ENCODE measurements at places on chromosomes 6 and 20.
A peak's percentile ranks its signal among the peaks of the same experiment; 100 is the strongest.

GRCh38 chr20:58008413-58008812, 220.0 kb downstream of the ANKRD60 start:
- DNase-seq: no peak

DNA sequence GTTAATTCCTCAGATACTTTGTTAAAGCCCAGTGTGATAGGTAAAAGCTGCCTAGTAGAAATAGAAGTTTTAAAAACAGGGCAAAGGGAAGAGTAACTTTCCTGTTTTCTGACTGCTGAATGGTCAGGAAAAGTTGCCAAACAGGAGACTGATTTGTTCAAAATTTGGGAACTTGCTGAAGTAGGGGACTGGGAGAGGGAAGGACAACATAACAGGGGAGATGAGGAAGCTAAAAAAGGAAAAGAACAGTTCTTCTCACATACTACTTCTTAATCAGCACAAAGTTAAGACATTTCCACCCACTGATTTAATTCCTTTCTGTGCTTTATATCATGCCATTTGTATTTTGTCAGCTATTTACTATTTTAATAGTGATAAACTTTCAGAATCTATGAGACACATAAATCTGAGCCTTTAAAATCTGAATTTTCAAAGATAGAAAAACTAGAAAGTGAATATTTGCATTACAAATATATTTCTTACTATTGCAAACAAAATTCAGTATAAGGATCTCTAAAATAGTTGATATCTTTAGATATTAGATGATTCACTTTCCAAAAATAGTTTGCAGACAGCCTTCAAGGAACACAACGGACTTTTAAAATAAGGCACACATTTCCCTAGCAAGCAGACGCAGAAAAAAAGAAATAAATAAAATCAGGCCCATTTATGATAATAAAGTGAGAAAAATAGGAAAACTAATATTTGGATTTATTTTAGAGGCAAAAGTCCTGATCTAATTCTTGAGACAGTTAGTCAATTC, 36.9 kb upstream of the SLC16A10 start:
- DNase-seq: no peak

DNA sequence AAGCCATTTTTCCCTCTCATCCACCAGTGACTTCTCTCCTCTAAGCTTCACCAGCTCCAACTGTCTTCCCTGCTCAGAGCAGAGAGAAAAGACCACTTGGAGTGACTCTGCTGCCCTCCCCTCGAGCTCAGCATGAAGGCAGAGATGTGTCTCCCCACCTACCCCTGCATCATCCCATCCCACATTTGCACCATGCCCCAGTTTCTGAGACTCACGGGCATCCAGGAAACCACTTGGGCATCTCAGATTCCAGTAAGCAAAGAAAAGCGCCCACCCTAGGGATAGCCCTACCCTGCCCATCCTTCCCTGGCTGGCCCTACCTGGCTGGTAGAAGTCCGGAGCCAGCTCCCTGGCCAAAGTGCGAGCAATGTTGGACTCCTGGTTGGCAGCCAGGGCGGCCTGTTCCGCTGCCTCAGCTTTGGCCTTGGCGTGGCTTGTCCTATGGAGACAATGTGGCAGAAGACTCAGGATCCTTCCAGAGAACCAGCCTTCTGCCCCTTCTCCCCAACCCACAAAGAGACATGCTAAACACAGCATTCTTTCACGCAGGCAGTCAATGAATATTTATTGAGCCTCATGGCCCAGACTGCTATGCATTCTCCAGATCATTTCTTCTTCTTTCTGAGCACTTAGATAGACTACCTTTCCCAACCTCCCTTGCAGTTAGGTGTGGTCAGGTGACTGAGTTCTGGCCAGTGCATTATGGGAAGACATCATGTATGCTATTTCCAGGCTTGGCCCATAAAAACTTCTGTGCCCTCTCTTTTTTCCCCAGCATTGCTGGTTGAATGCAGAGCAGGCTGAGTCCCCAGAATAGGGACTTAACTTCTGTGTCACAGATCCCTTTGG, 68.6 kb downstream of the JPH2 start:
- no peak for DNase-seq

DNA sequence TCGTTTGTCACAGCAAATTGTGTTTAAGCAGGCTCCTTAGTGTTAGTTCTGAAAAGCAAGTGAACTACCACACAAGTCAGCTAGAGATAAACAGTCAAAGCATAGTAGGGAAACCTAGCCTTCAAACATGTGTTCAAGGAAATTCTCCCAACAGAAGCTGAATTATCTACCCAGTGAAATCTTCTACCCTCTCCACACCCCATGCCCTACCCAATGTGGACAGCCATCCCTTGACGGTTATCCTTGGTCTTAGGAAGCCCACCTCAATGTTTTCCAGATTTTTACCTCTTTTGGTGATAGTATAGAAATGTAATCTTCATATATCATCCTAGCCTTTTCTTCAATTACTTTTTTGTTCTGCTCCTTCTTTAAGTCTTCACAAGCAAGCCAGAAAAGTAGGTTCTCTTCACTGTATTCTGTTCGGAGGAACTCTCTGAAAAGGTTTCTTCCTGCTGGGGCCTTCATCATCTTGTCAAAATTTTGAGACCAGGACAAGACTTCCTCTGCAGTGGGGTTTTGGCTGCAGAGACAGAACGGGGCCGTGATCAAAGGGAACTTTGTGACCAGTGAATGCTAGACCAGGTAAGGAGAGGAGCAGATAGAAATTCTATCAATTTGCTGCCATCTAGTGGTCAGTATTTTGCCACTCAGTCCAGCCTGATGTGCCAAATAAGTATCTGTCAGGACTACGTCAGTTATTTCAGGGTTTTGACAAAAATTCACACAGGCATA, 21.6 kb upstream of the MTRF1L start:
- DNase-seq: no peak

DNA sequence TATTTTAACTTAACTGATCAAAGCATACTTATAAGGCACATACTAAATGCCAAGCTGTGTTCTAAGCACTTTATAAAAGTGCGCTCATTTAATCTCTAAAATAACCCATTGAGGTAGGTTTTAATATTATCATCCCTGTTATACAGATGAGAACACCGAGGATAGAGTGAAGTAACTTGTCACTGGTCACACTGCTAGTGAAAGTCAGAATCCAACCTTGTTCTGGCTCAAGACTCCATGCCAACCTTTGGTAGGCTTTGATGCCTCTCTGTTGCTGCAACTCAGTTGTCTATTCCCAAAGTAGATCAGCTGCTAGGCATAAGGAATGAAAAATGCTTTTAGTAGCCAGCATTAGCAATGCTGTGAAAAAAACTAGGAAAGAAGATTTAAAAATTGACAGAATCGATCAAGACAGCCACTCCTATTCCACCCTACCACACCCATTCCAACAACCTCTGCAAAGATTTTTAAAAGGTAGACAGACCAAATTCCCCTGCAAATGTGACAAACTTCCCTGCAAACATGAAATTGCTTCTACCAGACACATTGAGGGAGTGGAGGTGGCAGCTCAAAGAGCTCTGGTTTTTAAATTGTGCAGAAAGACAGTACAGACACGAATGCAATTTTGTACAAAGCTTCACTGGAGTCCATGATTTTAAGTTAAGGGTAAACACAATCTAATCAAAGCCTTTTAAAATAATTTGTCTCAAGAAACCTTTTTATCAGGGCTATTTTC, 39.8 kb upstream of the CAP2 start:
- no peak for DNase-seq

DNA sequence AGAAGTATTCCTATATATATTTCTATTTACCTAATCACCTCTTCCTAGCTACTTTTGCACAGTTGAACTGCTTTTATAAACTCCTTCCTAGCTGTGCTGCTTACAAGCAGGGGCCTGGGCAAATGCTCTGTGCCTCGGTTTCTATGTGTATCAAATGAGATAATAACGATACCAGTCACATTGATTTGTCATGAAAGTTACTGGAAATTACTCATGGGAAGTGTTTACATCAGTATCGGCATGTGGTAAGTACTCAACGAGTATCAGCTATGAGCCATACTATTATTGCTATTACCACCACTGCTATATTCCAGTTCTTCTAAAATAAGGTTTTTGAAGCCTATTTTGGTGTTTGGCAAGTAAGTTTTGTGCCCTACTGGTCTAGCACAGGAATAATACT, 4.9 kb downstream of the LAMA4 start:
- no peak for DNase-seq

GRCh38 chr20:25623225-25623735, 534 bp downstream of the NANP start:
- DNase-seq: peak; percentile 30

GRCh38 chr6:131492932-131493573, 80.0 kb upstream of the ARG1 start:
- no peak for DNase-seq

- DNase-seq: no peak
Measured at GRCh38 chr6:138107078-138107751, at the start of gene PERP. Gene PERP (minus strand): TSS chr6:138107419. CDS start chr6:138107340, 79 bp downstream.

- no peak for DNase-seq
Measured at GRCh38 chr6:167676000-167676665, 150.6 kb upstream of the AFDN start.

DNA sequence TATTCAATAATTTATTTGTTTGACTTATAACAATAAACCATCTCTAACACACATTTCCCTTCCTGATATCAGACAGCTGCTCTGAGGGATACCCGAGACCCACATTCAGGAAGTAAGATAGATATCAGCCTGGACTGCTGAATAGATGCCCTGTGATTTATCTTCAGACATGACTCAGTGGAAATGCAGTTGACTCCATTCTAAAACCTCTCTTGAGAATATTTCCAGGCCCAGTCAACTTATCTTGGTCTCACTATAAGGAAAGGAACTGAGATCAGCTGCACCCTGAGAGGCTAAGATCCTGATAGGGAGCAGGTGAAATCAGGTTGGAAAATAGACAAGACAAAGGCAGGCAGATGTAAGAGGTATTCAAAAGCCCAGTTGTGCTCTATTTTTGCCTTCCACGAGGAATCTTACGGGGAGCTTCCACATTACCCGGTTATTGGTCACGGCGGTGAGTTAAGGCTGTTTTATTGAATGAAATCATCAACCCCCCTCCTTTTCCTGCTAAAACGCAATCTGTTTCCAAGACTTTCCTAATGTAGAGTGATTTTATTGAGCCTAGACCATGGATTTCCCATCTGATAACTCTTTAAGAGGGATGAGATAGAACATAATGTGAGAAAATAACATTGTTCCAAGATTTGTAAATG, 25.5 kb downstream of the C6orf15 start:
- no peak for DNase-seq

DNA sequence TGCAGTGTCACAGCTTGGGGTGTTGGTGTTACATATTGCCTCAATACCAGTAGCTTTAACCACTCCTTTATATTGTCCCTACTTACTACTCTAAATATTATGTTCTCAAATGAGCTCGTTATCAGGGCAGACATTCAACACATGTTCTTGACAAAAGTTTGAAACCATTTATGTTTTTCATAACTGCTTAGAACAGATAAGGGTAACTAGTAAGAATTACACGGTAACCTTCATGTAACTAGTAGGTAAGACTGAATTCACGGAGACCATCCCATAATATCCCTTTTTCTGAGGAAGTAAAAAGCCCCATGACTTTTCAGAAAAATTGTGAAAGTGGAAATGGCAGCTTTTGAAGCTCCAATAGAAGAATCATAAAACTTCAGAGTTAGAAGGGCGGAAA, 59.6 kb upstream of the CENPW start:
- no peak for DNase-seq

GRCh38 chr20:32636283-32636682, 37.5 kb downstream of the C20orf203 start:
- DNase-seq: no peak

- DNase-seq: no peak
Measured at GRCh38 chr6:42026540-42026939, 23.8 kb upstream of the TAF8 start.

GRCh38 chr6:13355999-13356785, 27.9 kb upstream of the TBC1D7 start:
- no peak for DNase-seq

GRCh38 chr6:25637211-25637610, 14.8 kb upstream of the SCGN start:
- DNase-seq: no peak

- no peak for DNase-seq
Measured at GRCh38 chr20:22758815-22759214, 174.4 kb upstream of the FOXA2 start.
